ENCODE measurements at places on chromosomes 1 and 21. TPM values are rescaled to one million over a fixed set of nuclear protein-coding genes. Genes with fewer than 3 reads are reported as not detected.

Gene KLHDC7A
- not detected for total RNA-seq

Gene NGF
- total RNA-seq = 3.2 TPM

Gene KCNE1
- 5.3 TPM for total RNA-seq

Gene DIO1
- total RNA-seq = not detected

Gene NPR1
- 10.5 TPM for total RNA-seq

DNA sequence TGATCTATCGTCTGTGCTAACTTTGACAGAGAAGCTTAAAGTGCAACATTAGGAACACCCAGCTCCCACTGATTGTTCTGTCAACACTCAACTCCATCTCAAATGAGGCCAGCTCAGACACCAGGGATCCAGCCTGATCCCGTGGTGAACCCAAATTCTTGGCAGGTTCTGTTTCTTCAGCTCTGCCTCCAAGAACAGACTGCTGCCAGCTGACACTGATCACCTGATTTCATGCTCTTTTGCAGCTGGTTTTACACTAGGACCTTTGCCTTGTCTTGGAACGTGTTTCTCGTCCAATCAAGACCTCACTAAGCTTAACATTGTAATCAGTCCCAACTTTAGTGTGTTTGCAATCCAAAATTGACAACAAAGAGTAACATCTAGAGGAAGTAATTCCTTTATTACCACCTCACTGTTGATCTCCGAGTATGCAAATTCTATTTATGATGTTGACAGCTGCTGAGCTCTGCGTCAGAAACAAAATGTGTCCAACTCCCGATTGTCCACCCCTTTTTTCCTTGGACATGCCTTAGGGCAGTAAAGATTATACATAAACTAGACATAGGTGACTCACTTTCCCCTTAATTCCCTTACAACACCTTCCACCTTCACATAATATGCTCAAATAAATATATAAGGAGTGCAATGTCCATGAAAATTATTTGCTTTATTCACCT is 1.6 kb upstream of the HYI start:
- DNase-seq = no peak

DNA sequence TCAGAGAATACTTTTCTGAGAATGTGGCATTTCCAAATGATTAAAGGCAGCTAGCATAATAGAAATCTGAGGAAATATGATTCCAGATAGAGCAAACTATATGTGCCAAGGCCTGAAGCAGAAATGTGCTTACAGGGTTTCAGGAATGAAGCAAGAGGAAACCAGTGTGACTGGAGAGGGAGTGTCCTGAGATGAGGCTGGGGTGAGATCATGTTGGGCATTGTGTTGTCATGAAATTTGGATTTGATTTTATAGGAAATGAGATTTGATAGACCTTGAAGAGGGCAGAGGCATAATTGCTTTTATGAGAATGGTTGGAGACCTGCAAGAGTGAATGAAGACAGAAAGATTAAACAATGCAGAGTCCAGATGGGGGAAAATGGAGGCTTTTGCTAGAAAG is 338.1 kb upstream of the SNX7 start:
- DNase-seq = no peak

GRCh38 chr1:231931146-231931545 is 304.6 kb downstream of the DISC1 start:
- no peak for DNase-seq

GRCh38 chr21:46157396-46157986 is 2.1 kb upstream of the FTCD start:
- no peak for DNase-seq

DNA sequence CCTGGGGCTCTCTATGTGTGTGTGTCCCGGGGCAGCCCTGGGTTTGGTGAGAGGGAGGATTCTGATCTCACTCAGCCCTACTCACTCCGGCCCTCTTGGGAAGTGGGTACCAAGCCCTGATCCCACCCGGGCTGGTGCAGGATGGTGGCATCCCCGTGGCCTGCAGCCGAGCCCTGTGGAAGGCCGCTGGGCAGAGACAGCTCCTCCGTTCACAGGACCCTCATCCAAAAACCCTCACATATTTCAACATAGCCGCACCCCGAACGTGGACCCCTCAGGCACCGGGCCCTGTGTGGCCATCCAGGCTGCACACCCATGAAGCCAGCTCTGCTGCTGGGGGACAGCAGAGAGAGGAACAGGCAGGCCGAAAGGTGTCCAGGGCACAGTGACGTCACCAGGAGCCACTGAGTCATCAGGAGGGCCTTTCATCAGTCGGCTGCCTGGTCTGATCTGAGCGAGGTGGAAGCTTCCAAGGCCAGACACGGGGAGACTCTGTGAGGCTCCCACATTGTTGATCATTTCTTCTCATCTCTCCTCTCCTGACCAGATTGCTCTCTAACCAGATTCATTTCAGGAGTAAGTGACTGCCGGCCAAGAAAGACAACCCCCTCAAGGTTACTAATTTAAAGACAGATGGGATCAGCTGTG is 16.2 kb upstream of the GPR157 start:
- DNase-seq = no peak

Measured in left ventricle myocardium superior (tissue), 1 donor.